ENCODE measurements at places on chromosomes 6 and 20.

GRCh38 chr20:41116282-41116956 is 20.9 kb upstream of the PLCG1 start:
- DNase-seq, result peak; percentile 57

DNA sequence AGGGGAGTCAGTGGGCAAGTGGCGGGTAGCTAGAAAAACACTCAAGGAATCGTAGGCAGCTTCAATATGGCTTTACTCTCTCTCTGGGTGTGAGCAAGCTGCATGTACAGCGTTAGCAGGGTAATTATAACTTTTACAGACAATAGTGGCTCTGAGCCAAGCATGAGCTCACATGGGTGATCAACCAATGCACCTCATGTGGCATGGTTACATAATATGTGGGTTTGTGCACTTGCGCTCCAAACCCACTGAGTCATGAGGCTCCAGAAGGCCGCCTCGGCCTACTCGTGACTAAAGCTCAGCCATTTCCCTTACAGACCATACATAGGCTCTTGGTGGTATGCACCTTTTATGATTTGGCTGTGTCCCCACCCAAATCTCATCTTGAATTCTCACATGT is 78.4 kb upstream of the FBXL4 start:
- DNase-seq, result no peak

GRCh38 chr6:141562186-141562811 is 570.4 kb upstream of the GJE1 start:
- DNase-seq, result peak; percentile 30

DNA sequence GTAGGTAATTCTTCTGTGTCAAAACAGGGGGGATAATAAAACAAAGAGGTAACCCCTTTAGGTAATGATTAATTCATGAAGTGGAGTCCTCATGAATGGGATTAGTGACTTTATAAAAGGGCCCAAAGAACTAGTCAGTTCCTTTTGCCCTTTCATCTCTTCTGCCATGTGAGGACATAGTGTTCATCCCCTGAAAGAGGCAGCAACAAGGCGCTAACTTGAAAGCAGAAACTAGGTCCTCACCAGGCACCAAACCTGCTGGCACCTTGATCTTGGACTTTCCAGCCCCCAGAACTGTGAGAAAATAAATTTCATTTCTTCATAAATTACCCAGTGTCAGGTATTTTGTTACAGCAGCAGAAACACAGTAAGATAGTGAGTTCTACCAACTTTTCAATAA is 16.4 kb upstream of the BRPF3 start:
- no peak for DNase-seq

DNA sequence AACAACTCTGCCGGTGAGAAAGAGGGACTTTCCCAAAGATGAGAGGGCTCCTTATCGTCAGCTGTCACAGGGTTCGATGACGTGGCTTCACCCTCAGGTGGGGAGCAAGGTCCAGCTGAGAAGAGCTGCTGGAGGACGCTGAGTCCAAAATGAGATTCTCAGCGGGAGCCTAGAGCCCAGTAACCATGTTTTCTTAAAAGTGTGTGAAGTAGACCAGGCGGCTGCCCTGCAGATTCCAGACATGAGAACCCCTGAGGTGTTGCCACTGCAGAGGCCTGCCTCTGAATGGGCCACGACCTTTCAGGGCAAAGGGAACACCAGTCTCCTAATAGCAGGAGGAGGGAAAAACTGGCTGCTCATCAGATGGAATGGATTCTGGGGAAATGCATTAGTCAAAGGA is 375.1 kb downstream of the BTBD9 start:
- peak; percentile 9 for DNase-seq

GRCh38 chr6:73943930-73944652 is 248.1 kb downstream of the CD109 start:
- DNase-seq, result no peak

DNA sequence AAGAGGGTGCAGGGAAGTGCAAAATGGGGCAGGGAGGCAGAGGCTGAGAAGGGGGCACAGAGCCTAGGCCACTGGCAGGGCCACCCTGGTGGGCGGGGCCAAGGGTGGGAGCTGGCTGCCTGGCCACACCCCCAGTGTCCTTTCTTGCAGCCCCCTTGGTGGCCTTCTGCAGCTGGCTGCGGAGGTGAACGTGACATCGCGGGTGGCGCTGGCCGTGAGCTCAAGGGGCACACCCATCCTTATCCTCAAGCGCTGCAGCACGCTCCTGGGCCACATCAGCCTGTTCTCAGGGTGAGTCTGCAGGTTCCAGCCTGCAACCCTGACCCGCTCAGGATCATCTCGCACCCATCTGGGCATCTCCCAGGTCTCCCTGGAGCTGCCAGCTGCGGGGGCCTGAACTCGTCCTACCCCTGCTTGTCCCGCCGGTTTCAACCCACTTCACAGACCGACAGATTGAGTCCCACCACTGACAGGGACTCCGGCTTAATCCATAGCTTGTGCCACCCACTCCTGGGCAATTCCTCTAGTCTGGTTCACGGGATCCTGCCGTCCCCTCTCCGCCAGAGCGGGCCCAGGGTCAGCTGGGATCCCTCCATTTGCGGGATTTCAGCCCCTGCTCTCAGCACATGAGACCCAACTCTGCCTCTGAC is 6.2 kb downstream of the BPIFB3 start:
- DNase-seq, result peak; percentile 26

GRCh38 chr6:75550544-75551167 is 51.0 kb upstream of the SENP6 start:
- DNase-seq, result no peak

- peak; percentile 73 for DNase-seq
Measured at GRCh38 chr6:25223490-25223991, 55.6 kb upstream of the CARMIL1 start.

DNA sequence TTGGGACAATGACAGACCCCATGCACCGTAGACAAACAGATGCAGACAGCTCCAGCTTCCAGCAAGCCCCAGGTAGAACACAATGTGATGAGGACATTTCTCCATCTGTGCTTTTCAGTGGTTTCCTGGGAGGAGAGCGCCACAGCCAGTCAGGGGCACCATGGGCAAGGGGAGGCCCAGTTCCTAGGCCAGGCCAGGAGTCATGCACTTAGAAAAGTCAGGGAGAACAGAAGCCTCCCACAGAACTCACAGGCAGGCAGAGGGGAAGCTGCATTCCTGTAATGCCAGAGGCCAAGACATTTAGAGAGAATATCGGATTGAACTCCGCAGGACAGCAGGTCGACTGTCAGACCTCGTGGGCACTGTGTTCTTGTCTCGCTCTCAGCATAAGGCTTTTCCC is 9.2 kb downstream of the SYNDIG1 start:
- no peak for DNase-seq

- DNase-seq, result no peak
Measured at GRCh38 chr20:47334022-47334551, 22.4 kb downstream of the ZMYND8 start.

DNA sequence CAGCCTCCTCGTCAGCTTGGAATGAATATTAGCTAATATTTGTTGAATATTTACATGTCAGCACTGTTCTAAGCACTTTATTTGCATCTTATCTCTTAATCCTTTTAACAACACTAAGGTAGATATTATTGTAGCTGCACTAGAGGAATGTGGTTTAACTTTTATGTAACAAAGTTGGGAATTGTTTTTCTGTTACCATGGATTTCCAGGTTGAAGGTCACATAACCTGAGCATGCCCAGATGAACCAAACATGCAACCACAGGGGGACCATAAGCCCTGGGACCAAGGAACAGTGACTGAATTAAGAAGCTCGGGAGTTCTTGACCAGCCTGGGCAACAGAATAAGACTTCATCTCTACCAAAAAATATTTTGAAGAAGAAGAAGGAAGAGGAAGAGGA is 29.1 kb upstream of the YWHAB start:
- no peak for DNase-seq

GRCh38 chr20:47557218-47557617 is 55.5 kb downstream of the NCOA3 start:
- no peak for DNase-seq

DNA sequence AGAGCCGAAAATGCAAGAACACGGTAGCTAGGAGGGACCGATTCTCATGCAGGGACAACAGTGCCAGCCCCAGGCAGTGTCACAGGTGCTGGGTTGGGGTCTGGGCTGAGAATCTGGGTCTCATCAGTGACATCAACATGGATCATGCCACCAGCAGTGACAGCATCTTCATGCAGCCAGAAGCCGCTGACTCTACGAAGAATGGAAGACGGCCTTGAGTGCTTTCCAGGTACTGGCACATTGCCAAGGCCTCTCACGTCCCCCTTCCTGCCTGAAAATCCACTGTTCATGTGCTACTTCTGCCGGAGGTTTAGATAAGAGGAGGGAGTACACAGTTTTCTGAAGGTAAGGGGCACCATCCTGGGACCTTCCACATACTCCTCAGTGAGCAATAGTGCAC is 141.1 kb upstream of the FOXQ1 start:
- DNase-seq, result peak; percentile 20

DNA sequence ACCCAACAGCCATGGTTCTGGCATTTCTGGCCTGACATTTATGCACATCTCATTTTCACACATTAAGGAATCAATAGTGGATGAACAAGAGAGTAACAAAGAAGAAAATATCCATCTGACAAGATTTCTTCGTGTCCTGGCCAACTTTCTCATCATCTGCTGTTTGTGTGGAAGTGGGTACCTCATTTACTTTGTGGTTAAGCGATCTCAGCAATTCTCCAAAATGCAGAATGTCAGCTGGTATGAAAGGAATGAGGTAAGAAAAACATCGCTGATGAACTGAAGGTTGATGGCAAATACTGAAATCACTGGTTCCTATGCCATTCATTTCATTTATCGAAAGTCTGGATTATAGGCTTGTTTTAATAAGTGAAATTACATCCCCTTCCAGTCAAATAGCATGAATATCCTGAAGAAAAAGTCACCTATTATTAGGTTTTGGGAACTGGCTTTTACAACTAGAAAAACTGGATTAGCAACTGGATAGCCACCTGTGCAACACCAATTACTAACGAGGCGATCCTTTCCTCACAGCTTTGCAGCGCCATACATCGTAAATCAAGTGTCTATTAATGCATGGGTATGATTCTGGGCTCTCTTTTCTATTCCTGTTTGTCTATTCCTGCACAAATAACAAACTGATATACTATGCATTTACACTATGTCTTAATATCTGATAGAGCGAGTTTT is 50.2 kb upstream of the NOP56 start:
- no peak for DNase-seq

GRCh38 chr20:8394308-8394945 is 262.4 kb downstream of the PLCB1 start:
- DNase-seq, result no peak

DNA sequence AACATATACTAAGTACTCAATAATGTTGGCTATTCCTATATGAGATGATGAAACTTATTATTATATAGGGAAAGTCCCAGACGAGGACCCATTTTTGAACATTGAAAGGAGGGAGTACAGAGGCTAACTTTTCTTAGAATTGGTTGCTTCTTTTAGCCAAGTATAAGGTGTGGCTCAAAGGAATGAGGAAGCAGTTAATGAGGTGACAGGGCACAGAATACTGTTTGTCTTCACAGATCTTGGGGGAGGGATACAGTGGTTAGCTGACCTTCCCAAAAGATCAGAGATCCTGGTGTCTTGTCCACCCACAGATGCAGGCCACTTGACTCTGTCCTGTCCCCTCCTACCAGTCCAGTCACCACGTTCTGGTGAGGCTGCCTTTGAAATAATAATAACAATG is 67.8 kb upstream of the EPB41L1 start:
- peak; percentile 50 for DNase-seq

DNA sequence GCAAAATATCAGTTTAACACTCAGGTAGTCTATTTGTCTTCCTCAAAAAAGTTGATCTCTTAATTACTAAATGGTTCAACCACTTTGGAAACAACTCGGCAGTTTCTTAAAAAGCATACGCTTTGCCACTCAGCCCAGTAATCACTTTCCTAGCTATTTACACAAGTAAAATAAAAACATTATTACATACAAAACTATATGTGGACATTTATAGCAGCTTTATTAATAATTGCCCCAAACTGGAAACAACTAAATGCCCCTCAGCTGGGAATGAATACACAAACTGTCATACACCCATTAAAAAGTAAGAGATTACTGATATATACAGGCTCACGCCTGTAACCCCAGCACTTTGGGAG is 7.4 kb downstream of the EEF1A1 start:
- DNase-seq, result no peak

DNA sequence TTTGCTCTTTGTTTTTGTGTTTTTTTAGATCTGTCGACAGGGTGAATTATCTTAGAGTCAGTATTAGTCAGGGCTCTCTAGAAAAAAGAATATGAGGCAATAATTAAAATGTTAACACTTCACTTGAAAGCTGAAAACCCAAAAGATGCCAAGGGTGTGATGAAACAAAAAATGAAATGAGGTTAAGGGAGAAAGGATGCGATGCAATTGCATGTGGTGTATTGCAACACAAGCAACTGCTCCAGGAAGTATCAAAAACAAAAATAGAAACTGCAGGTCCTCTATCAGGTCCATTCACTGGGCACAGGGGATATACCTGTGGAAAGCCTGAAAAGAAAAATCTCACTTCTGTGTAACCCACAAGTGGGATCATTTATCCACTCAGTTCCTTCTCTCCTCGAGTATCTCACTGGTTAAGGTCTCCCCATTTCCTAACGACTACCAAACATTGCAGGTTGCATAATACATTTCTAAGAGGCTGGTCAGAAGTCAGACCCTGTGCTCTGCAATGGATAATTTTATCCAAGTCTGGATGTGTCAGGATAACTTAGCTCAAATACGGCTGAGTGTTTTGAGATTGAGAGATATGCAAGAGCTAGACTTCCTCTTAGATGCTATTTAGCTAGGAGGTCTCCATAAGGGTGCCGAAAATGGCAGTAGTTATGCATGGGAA is 257.7 kb upstream of the GJE1 start:
- DNase-seq, result no peak
